ENCODE measurements at places on chromosomes 13 and 19.

DNA sequence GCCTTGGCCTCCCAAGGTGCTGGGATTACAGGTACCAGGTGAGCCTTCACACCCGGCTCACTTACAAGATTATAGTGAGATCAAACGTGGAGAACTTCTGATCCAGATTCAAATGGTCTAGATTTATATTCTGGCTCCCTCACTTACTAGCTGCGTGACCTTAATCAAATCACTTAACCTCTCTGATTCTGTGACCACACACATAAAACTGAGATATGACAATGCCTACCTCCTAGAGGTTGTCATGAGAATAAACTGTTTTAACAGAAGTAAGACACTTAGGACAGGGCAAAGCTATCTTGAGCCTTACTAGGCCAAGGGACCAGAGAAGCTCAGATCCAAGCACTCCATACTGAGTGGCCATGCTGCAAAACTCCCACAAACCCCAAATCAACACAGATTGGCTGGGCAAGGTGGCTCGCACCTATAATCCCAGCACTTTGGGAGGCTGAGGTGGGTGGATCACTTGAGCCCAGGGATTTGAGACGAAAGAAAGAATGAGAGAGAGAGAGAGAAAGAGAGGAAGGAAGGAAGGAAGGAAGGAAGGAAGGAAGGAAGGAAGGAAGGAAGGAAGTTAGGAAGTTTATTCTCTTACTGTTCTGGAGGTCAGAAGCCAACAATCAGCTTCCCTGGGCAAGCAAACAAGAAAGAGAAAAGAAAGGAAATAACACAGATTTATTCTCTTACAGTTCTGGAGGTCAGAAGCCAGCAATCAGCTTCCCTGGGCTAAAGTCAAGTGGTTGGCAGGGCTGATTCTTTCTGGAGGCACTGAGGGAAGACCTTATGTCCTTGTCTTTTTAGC lies 46.1 kb upstream of the MAP3K10 start:
- DNase-seq, result no peak

GRCh38 chr19:40797963-40798682 lies 868 bp upstream of the EGLN2 start:
- no peak for DNase-seq

DNA sequence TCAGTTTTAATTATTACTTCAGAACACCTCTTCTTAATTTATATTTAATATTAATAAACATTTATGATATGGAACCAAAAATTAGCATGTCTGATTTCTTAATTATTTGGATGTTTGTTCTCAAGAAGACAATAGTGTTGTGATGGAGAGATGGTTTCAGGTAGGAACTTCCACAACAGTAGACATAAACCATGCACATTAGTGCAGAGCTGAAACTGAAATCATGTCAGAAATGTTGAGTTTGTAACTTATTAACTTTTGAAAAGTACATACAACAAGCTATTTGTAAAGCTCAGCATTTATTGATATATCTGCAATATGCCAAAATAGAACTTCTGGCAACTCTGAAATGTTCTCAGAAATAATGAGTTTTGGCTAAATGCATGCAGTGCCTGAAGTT lies 11.8 kb upstream of the EDNRB start:
- DNase-seq, result no peak

DNA sequence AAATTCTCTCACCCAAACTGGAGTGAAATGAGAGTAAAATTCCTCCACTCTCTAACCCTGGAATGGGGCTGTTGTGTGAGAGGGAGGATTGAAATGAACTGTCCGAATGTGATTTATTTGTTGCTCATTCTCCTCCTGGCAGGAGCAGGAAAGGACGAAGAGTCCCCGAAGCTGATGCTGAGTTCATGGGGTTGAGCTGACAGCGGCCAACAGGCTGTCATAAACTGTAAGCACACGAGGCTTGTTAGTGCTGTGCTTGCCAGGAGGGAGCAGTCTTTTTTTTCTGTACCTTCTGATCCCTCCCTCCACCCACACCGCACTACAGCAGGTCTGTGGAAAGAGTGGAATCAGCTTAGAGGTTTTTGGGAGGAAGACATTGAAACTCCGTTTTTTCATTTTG lies 33.1 kb upstream of the ZNF331 start:
- DNase-seq, result no peak

DNA sequence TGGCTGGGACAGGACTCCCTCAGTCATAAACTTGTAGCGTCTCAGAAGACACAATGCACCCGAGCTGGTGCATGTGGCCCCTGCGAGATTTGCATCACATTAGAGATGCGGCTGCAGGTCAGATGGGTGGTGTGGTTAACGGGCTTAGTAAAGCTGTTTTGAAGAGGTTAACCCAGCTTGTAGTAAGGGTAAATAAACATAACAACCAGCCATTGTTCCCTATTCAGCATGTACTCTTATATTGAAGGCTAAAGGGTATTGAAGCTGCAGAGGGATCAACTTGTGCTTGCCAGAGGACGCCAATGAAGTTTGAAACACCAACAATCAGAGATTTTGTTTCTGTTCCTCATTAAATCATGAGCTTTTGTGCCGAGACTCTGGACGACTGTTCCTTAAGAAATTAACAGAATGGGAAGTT lies 79.4 kb downstream of the ZIC5 start:
- DNase-seq, result no peak

GRCh38 chr13:41212881-41213280 lies 18.5 kb upstream of the KBTBD7 start:
- DNase-seq, result no peak

GRCh38 chr19:38891771-38892170 lies 7.6 kb downstream of the SIRT2 start:
- no peak for DNase-seq

GRCh38 chr13:39929583-39929982 lies 274.1 kb downstream of the COG6 start:
- no peak for DNase-seq

DNA sequence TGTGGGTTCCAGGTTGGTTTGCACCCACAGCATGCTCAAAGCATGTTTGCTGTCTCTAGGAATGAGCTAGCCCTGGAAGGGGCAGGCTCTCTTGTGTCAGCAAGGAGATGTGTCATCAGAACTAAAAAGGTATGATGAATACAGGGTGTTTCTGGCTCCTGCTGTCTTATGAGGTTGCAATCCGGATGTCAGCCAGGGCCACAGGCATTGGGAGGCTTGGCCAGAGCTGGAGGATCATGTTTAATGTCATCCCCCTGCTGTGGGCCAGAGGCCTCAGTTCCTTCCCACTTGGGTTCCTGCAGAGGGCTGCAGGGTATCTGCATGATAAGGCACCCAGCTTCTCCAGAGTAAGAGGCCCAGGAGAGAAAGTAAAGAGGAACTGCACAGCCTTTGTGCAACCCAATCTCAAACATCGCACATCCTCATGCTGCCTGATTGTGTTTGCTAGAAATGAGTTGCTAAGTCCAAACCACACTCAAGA lies 193.6 kb downstream of the COL4A1 start:
- no peak for DNase-seq

DNA sequence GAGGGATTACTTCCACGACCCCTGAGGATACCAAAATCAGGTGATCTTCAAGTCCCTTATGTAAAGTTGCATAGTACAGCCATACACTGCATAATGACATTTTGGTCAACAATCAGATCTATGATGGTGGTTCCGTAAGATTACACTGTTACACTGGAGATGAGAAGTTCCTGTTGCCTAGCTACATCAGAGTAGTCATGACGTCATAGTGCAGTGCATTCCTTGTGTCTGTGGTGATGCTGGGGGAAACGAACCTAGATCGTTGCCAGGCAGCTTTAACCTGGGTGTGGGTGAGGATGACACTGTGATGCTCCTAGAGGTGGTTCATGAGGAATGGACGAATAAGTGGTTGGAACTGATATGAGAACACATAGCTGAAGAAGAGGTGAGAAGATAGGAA lies 9.1 kb downstream of the ZNF610 start:
- no peak for DNase-seq

DNA sequence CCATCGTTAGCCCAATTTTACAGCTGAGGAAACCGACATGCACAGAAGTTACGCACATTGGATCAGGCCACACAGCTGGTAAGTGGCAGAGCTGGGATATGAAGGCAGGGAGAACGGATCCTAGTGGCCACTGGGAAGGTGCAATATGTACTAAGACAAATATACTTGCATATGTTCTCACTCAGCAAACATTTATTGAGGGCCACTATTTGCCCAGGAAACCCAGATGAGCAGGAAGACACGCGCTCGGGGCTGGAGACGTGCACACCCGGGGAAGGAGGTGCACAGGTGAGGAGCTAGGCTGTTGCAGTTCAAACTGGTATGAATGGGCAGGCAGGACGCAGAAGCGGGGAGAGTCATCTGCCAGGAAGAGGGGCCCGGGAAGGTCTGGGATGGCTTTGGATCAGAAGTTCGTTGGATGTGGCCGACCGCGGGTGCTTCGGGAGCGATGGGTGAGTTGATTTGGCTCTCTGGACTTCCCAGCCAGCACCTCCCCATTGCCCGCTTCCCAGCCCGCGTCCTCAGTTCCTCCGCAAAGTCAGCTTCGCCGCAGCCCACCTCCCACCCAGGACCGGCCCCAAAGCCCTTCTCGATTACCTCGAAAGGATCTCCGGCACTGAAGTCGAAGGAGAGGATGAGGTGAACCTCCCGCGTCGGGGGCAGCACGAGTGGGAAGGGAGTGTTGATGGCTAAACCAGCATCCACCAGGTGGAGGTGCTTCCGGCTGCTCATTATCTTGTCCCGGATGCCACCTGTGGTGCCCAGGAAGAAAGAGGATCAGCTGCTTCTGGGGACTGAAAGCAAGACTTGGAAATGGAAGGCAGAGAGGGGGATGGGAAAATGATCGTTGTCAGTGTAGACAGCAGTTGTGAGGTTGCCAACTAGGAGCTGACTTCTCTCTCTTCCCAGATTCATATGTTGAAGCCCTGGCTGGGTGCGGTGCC lies 17.8 kb upstream of the CABP5 start:
- DNase-seq, result peak; percentile 89

DNA sequence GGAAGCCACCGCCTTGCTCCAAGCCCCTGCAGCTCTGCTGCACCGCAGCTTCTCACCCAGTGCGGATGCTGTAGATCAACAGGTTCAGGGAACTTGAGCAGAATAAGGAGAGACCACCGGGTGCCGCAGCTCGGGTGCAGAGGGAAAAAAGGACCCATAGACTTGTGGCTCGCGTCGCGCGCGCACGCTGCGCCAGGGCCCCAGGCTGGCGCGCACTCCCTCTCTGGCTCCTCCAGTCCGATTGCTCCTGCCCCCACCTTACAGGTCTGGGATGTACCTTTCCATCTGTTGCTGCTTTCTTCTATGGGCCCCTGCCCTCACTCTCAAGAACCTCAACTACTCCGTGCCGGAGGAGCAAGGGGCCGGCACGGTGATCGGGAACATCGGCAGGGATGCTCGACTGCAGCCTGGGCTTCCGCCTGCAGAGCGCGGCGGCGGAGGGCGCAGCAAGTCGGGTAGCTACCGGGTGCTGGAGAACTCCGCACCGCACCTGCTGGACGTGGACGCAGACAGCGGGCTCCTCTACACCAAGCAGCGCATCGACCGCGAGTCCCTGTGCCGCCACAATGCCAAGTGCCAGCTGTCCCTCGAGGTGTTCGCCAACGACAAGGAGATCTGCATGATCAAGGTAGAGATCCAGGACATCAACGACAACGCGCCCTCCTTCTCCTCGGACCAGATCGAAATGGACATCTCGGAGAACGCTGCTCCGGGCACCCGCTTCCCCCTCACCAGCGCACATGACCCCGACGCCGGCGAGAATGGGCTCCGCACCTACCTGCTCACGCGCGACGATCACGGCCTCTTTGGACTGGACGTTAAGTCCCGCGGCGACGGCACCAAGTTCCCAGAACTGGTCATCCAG lies 964 bp downstream of the PCDH17 start:
- no peak for DNase-seq

DNA sequence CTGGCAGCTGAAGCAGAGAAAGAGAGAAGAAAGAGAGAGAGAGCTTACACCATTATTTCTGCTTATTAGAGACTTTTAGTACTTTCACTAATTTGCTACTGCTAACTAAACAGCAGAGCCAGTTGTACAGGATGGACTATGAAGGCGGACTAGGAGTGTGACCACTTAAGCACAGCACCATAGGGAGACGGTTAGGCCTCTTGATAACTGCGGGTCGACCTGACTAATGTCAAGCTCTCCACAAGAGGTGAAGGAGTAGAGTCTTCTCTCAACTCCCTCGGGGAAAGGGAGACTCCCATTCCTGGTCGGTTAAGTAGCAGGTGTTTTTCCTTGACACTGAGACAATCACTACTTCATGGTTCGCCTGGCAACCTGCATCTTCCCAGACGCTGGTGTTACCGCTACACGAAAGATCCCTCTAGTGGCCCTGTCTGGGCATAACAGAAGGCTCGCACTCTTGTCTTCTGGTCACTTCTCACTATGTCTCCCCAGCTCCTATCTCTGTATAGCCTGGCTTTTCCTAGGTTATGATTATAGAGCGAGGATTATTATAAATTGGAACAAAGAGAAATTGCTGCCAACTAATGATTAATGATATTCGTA lies 5.3 kb upstream of the PSG7 start:
- DNase-seq, result no peak

- no peak for DNase-seq
Observed at GRCh38 chr19:17245535-17245984, at the start of gene NR2F6. NR2F6 (minus strand) TSS chr19:17245919; CDS start chr19:17245220, 699 bp downstream.

DNA sequence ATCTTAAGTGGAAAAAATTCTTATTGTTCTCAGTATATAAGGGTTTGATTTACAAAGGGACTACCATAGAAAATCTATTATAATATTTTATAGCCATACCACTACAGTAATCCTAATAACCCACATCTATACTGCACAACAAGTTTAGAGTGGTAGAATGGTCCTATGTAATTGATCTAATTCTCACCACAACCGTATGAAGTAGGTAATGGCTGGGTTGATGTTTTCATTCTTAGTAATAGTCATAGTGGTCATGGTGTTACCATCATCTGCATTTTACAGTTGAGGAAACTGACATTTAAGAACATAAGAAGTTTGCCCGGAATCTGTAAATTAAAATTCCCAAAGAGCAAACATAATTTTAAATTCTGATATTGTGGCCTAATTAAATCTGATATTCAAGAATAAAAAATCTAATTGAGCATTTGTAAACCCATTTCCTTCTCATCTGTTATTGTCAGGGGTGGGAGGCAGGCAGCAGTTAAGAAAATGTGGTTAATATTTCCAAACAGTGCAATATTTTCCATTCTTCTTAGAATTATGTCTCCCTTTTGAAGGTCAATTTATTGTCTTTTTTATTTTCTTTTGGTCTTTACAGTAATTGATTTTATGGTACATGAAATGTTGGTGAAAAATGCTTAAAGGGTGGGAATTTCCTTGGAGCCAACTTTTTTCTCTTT lies 65.6 kb downstream of the DHRS12 start:
- DNase-seq, result no peak

- DNase-seq, result peak; percentile 99
Observed at GRCh38 chr19:46850228-46851203, at the start of gene AP2S1. AP2S1 (minus strand) TSS chr19:46850846; CDS start chr19:46850766, 80 bp downstream.

- DNase-seq, result no peak
Observed at GRCh38 chr13:67341406-67341805, 111.3 kb upstream of the PCDH9 start.

GRCh38 chr13:52158629-52159158 lies 703 bp downstream of the NEK3 start:
- no peak for DNase-seq

GRCh38 chr13:34591900-34592529 lies 350.1 kb upstream of the NBEA start:
- DNase-seq, result no peak

GRCh38 chr13:33230178-33230881 lies 55.2 kb downstream of the STARD13 start:
- no peak for DNase-seq
